ENCODE measurements at places on chromosomes 1 and 21.

- DNase-seq: no peak
These were observed 105.0 kb upstream of the ADGRL2 start for GRCh38 chr1:81695741-81696140.

DNA sequence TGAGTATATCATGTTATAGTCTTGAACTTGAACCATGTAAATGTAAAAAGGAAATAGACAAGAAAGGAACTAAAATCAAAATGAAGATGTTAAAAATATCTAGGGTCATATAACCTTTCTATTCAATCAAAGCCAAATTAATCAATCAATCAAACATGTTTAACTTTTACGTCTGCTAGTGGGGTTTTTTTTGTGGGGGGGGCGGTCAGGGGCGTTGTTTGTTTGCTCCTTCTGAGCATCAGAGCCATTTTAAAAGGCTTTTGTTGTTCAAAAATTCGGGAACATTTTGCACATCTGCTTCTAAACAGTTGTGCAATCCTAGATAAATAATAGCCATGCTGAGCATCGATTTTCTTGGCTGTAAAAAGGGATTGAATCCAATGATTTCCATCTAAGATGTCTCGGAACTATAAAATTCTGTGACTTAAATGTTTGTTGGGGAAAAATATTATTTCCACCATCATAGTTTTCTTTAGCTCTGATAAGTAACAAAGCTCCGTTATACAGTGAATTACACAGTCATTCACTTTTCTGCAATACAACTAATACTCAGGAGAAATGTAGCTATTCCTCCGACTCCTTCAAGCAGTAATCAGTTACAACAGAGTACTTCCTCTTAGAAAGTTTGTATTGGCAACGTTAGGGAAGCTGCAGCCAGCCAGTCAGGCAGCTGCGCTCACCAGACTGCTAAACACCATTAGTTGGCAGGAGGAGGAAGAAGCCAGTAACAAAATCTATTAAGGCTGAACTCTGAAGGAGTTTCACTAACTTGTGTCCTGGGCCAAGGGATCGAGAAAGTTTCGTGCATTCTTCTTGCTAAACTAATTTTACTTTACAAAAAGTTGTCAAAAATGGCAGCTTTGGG lies 2.2 kb downstream of the SPATA6 start:
- DNase-seq: no peak

DNA sequence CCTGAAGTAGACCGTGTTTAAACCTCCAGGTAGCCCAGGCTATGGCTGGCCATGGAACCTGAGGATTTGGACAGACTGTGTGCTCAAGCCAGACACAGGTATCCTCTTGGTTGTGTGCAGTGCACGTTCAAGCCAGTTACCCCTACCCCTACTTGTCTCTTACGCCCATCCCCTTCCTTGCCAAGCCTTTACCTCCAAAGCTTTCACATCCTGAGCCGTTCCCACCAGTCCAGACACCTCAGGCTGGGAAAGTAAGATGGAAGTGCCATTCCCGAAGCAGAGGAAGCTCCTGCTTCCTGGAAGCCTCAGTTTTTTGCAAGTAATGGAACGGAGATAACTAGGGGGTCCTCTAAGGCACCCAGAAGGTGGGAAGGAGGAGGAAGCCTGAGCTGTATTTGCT lies 41.5 kb upstream of the HMGB4 start:
- no peak for DNase-seq

DNA sequence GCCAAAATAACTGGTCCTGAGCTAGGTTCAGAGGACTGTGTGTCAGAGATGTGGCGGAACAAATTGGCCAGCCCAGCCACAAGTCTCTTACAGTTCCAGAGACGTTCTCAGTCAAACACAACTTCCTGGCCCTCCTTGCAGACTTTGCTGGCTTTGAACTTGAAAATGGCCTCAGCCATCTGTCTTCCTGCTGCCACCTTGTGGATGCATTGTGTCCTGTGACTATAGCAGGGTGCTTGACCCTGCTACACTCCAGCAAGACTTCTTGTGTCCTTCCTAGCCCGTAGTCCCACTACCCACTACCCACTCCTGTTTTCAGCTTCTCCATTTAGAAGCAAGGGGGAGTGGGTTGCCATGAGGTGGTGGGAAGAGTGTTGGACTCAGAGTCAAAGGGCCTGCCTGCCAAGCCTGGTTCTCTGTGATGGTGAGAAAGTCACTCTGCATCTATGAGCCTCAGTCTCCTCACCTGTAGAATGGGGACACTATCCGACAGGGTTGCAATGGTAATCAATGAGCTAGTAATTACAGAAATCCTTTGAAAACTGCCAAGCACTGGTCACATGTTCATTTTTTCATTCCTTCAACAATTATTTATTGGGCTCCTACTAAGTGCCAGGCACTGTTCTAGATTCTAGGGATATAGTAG lies 109.9 kb downstream of the IGSF21 start:
- no peak for DNase-seq

GRCh38 chr1:224851848-224852261 lies 77.6 kb upstream of the DNAH14 start:
- DNase-seq: no peak

GRCh38 chr1:58824753-58825389 lies 41.0 kb upstream of the JUN start:
- DNase-seq: no peak

GRCh38 chr1:113106910-113107309 lies 33.9 kb downstream of the LRIG2 start:
- no peak for DNase-seq

DNA sequence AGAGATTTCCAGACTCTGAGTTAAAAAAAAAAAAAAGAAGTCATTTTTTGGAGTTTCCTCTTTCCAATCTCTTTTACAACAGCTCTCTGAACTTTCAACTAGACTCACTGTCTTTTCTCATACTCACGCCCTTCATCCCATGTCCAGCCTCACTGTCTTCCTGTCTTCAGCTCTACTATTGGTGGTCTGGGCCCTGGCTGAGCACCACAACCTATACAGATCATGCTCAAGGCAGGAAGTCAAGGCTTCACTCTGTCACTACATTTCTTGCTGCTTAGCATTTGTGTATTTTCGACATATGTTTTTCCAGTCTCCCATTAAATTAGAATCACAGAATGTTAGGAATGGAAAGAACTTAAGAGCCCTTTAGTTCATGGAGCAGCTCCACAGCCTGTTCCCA lies 106.4 kb upstream of the PPP2R5A start:
- DNase-seq: no peak

DNA sequence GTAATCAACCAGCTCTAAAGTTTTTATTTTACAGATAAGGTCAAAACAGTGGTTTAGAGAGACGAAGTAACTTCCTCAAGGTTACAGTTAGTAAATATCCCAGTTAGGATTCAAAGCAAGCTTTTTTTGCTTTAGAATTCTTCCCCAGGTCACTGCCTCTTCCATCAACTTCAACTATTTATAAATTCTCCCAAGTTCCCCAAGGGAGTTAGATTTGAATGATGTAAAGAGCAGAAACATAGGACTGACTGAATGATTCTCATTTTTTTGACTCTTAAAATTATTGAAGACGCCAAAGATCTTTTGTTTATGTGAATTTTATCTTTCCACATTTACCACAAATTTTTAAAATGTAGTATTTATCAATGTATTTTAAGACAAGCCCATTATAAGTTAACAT lies 4.1 kb downstream of the POGZ start:
- no peak for DNase-seq

DNA sequence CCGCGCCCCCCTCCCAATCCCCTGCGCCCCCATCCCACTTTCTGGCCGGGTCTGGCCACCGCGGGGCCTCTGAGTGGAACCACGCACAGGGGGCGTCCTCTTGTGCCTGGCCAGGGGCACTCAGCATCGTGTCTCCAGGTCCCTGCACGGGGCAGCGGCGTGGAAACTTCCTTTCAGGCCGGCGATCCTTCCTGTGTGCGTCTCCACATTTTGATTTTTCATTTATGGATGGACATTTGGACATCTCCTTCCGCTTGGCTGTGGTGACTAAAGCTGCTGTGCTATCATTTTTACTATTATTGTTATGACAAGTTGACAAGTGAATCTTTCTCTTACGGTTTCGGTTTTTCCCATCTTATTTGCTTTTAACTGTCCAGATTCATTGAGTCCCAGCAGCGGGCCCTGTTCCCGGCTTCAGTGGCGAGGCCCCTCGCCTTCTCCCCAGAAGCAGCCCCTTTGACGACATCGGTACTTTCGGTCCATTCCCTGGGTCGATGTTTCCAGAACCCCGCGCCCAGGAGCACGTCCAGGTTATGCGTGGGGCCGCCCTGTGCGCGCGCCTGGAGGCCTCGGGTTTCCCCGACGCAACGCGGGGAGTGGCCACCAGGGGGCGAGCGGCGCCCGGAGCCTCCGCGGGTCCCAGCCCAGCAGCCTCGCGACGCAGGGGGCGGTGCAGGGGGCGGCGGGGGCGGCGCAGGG lies 12.4 kb upstream of the SLC19A1 start:
- peak; percentile 89 for DNase-seq

DNA sequence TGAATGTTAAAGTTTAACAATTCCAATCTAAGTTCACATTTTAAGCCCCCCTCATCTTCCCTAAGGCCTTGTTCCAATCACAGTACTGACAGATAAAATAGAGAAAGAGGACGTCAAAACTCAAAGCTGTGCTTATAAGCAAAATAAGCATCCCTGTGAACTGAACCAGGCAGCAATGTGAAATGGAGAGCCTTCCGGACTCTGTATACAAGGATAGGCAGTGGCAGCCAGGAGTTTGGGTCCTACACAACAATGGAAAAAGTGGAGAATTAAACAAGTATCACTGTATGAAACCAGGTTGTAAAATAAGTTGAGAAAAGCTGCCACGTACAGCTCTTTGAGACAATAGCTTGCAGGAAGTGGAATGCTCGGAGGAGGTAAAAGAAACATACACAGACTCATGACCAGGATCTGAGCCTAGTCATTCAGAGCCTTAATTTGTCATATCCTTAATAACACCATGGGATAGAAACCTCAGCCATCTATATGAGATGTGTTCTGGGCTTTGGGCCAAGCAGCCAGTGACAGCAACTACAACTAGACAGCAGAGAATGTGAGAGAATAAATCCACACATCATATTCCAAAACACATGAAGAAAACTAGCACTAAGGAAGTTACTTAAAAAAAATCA lies 55.2 kb upstream of the PALMD start:
- DNase-seq: no peak

DNA sequence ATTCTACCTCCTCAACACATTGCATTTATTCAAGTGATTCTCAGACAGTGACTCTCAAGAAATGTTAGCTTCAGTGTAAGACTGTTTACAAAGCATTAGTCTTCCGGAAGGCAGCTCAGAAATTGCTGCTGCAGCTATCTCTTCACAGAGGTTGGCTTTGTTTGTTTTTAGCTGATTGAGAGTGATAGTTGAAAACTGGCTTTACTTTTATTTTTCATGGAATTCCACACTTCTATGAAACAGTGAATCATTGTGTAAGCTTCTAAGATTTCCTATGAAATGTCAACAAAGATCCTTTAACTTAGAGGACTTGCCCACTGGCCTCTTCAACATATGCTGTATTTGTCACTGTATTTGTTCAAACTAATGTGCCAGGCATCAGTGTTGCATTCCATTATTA lies 121.3 kb downstream of the TNNI3K start:
- DNase-seq: no peak

DNA sequence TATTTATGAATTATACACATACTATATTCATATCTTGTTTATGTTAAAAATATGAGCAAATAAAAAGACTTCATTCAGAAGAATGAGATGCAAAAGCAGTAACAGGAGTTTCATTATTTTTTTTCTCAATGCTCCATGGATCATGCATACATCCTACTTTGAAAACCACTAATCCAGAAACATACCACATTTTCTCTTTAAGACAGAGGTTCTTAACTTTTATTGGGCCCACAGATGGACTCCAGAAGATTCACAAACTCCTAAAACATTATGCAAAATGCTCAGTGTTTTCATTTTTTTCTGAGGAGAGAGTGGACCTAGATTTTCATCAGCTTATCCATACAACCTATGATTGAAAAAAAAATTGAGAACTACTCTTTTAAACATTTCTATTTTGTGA lies 227.8 kb downstream of the DNM3 start:
- no peak for DNase-seq

DNA sequence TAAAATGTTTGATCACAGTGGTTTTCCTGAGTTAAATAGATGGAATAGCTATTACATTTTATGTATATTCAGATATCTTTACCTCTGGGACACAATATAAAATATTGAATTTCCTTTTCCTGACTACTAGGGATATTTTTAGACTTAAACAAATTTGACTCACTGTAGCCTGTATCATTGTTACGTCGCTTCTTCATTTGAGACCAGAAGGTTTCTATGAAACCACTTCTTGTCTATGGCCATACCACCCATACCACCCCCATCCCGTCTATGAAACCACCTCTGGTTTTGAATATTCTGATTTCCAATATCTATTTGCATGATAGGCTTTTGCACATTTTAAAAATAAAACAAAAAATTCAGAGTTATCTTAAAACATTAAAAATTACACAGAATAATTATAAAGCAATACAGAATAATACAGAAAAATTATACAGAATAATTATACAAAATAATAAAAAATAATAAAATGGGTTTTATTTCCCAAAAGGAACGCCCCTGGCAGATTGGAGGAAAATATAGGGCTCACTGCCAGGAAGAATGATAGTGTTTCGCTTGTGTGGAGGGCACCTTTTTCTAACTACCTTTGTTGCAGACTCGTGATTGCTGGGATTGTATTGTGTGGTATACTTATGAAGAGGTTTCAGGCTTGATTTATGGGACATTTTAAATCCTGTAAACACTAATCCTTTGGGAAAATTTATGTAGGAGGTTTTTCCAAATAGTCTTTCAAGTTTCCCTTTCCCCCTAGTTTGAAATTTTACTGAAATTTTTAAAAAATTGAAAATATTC lies 4.7 kb downstream of the SPEN start:
- DNase-seq: no peak

DNA sequence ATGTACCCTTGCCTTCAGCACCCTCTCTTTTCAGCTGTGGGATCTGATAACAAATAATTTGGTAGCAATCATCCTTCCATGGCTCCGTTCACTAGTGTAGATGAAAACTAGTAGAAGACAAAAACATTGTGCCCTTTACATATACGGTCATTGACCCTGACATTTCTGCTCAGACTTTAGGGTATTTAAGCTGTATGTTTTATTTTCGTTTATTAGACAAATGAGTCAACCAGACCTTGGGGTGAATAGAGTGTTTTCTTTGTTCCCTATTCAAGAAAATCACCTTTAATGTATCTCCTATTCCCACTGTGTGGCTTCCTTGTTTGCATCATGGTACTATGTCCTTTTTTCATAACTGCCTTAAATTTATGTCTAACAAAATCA lies 187.3 kb downstream of the VAV3 start:
- DNase-seq: no peak

DNA sequence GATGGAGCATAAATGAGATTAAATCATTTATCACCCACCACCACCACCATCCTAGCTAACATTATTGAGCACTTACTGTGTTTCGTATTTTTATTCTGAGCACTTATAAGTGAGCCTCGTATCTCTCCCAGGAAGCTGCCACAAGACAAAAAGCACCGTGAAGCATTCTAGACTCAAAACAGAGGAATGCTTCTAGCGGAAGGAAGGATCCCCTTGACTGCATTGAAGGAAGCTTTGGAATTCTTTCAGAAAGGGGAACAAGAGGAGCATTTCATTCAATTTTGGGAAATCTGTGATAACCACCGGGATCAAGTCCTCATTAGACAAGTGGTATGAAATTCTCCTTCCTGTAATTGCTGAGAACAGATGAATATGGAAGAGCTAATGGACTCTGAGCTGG lies 66.3 kb downstream of the PTPN14 start:
- no peak for DNase-seq

Data from ascending aorta (tissue), 2 donors.